ENCODE measurements at places on chromosomes 7 and 10.

- no peak for DNase-seq
Observed at GRCh38 chr7:136142583-136142982, 165.4 kb upstream of the MTPN start.

DNA sequence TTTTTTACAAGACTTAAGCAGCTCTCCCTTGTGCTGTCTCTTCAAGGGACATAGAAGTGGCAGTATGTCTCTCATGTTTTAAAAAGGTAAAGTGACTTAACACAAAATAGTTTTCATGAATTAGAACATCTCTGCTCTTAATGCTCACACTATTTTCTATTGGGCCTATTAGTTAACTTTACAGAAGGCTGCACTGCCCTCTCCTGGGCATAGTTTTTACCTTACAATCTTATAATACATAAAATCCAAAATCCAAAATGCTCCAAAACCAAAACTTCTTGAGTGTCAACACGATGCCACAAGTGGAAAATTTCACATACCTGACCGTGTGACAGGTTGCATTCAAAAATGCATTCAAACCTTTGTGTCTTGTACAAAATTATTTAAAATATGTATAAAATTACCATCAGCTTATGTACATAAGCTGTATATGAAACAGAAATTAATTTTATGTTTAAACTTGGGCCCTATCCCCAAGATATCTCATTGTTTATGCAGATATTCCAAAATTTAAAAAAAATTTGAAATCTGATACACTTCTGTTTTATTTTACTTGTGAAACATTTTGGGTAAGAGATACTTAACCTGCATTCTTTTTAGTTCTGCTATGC is 25.8 kb downstream of the TES start:
- peak; percentile 23 for DNase-seq

DNA sequence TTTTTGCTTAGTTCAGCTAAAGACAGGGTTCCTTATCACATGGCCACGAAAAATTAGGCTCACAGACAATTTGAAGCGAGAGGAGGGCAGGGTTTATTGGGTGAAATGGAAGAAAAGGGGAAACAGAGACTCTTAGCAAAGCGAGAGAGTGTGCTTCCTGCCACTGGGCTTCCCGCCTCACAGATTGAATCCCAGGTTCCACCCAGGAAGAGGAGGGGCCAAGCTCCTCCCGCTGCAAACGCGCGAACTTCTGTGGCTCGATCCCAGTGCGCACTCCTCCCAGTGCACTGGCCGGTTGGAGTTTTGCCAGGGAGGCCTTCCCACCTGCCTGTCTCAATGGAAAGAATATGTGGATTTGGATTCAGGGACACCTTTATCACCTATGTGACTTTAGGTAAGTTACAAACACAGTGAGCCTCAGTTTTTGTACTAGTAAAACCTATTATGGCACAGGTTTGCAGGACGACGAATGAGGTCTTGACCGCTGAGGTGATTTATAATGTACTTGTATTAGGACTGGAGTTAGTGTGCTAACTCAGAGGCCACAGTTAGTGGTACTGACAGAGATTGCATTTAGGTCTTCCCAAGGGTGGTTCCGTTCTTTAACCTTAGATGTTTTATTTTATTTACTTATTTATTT is 48.5 kb upstream of the SP8 start:
- no peak for DNase-seq

- no peak for DNase-seq
Observed at GRCh38 chr7:50364645-50365044, 60.1 kb downstream of the IKZF1 start.

DNA sequence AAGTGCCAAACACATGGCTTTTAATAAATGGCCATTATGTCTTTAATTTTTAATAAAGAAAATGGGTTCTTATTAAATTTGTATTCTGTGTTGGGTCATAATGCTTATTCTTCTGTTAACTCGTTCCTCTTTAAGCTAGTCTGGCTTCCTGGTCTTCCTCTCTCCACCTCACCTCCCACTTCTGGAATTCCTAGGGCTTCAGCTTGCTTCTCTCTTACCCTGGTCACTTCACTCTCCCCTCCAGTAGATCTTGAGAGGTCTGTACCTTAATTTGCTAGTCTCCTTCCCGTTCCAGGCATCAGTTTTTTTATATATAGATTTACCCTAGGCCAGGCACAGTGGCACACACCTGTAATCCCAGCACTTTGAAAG is 111.2 kb downstream of the RALA start:
- no peak for DNase-seq

GRCh38 chr7:96640054-96640453 is 69.6 kb downstream of the SEM1 start:
- no peak for DNase-seq
